Head of caudate nucleus (tissue), 42 donors: ENCODE measurements at places on chromosomes 1 and 21.

- no peak for DNase-seq
These were observed 10.4 kb upstream of the PTPRF start for GRCh38 chr1:43520100-43520778.

GRCh38 chr1:40299366-40300248, 17.5 kb downstream of the COL9A2 start:
- DNase-seq = no peak

- no peak for DNase-seq
These were observed 10.4 kb downstream of the RPL11 start for GRCh38 chr1:23701996-23702395.

DNA sequence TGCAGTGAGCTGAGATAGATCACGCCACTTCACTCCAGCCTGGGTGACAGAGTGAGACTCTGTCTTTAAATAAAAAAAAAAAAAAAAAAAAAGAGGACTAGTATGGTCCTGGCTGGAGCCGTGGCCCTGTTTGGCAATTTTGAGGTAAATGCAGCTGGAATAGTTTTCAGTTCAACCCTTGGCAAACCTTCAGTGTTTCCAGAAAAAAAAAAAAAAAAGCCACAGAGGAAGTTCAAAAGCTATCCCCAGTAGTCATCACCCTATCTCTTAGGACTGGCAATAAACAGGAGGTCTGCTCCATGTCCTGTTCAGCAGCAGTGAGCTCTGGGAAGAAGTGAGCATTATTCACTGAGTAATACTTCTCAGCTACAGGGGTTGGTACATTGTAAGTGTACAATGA, 56.8 kb upstream of the ERRFI1 start:
- DNase-seq = no peak

GRCh38 chr1:27099135-27099586, 55.8 kb downstream of the SLC9A1 start:
- no peak for DNase-seq

GRCh38 chr1:12359359-12360133, 129.7 kb downstream of the VPS13D start:
- no peak for DNase-seq

DNA sequence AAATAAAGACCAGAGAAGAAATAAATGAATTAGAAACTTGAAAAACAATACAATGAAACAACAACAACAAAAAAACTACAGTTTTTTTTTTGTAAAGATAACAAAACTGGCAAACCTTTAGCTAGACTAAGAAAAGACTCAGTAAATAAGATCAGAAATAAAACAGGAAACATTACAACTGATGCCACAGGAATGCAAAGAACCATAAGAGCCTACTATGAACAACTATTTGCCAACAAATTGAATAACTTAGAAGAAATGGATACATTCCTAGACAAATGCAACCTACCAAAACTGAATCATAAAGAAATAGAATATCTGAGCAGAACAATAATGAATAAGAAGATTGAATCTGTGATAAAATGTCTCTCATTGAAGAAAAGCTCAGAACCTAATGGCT, 742.0 kb downstream of the ADGRL2 start:
- no peak for DNase-seq

- peak; percentile 74 for DNase-seq
These were observed 183.0 kb downstream of the HIVEP3 start for GRCh38 chr1:41735631-41736260.

GRCh38 chr1:223659711-223660110, 5.8 kb downstream of the CAPN8 start:
- no peak for DNase-seq

- DNase-seq = no peak
These were observed 58.7 kb downstream of the RABGAP1L start for GRCh38 chr1:174217787-174218574.

DNA sequence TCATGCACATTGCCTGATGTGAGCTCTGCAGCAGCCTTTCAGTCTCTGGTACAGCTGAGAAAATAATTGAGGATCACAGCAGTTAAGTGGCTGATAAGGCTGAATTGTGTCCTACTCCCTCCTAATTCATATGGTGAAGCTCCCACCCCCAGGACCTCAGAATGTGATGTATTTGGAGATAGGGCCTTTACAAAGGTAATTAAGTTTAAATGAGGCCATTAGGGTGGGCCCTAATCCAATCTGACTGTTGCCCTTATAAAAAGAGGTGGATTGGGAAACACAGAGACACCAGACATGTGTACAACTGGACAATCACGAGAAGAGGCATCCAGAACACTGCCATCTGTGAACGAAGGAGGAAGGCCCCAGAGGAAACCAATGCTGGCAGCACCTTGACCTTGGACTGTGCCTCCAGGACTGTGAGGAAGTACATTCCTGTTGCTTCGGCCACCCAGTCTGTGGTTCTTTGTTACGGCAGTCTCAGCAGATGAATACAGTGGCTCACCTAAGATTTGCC, 148.1 kb downstream of the TRABD2B start:
- no peak for DNase-seq

GRCh38 chr1:54153535-54154439, 987 bp upstream of the CDCP2 start:
- DNase-seq = no peak

DNA sequence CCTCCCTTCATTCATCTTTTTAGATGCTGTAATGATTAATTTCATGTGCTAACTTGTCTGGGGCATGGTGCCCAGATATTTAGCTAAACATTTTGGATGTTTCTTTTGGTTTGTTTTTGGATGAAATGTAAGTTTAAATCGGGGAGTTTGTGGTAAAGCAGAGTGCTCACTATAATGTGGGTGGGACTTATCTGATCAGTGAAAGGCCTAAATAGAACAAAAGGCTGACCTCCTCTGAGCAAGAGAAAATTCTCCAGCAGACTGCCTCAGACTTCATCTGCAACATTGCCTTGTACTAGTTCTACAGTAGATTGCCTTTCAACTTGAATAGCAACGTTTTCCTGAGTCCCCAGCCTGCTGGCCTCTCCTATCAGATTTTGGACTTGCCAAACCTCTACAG, 183.6 kb downstream of the S1PR1 start:
- DNase-seq = no peak

DNA sequence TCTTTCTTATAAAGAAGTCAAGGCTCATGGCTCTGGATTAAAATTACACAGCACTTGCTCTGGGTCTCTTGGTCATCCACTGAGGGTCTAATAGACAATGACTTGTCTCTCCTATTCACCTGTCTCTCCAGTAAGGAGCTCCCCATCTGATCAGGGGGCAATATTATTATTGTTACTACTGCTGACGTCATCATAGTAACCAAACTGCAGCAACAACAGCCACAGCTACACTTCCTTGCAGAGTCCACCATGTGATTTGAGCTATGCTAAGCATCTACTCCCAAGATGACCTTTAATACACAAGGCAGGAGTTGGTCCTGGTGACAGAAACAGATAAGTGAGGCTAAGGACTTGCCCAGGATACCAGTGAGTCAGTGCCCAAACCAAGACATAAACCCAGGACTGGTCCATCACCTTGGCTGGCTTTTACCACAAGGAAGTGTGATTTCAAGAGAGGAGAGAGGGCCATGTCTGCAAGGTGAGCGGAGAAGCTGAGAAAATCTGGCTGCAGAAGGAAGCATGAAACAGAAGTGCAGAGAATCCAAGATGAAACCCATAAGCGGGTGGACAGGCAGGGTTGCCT, 602.5 kb downstream of the PTPRU start:
- no peak for DNase-seq

- peak; percentile 56 for DNase-seq
These were observed 483 bp downstream of the CHML start for GRCh38 chr1:241639623-241640148.

DNA sequence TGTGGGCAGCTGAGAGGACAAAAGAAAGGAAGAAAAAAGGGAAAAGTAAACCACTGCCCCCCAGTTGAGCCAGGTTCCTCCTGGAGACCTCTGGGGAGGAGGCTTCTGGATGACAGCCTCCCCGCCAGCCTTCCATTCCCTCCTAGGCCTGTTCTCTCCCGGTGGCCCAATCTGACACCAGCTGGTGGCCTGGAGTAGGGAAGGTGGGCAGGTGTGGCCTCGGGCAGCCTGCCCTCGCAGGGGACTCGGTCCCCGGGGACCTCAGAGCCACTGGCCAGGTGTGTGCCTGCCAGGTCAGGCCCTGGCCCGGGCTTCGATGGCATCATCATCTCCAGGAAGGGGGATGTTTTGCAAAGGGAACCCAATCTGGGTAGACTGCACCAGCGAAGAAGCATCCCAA, 159.0 kb downstream of the CASZ1 start:
- no peak for DNase-seq

DNA sequence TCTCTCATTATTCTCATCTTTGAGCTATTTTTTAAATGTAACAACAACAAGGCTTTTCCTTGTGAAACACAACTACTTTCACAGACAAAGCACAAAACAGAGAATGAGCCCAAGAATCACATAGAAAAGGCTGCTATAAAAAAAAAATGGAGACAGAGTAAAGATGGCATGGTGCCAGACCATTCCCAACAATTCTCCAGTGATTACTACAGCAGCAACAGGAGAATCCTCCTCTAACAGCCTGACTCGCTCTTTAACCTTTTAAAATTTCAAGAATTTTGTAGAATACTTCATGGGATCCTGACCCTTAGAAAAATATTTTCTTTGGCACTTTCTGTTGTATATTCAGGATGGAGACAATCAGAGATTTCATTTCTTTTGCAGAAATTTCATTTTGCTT, 3.8 kb upstream of the BCAS2 start:
- DNase-seq = no peak

GRCh38 chr1:160748181-160748877, 9.3 kb downstream of the SLAMF7 start:
- DNase-seq = no peak

DNA sequence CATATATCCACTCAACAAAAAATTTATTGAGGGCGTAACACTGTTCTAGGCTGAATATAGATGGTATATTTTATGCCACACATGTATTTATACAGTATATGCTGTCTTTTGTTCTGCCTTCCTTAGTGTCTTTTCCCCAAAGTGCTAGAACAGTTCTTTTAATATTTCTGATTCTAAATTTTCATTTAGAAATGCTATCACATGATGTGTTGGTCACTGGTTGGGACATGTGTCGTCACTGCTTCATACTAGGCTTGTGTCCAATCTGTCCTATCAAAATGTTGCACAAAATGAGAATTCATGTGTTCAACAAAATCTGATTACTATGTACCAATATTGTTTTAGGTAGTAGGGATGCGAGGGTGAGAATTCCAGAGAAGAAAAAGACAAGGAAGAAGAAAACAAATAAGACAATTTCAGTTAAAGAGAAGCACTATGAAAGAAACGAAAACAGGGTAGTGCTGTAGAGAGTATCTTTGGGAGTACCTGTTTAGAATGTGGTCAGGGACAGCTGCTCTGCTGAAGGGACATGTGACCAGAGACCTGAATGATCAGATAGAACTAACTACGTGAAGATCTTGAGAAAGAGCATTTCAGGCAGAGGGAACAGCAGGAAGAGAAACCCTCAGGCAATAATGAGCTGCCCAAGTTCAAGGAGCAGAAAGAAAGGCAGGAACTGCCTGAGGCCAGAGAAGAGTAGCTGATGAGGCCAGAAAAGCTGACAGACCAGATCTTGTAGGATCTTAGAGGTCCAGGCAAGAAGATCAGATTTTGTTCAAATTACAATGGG, 1.3 kb downstream of the KMO start:
- no peak for DNase-seq

GRCh38 chr1:93419344-93419743, 28.6 kb upstream of the FNBP1L start:
- DNase-seq = no peak

- DNase-seq = no peak
These were observed 59.8 kb upstream of the BACH1 start for GRCh38 chr21:29238967-29239290.

GRCh38 chr1:91803847-91804545, 82.0 kb downstream of the TGFBR3 start:
- no peak for DNase-seq

GRCh38 chr1:243438146-243438545, 182.3 kb downstream of the SDCCAG8 start:
- DNase-seq = no peak

DNA sequence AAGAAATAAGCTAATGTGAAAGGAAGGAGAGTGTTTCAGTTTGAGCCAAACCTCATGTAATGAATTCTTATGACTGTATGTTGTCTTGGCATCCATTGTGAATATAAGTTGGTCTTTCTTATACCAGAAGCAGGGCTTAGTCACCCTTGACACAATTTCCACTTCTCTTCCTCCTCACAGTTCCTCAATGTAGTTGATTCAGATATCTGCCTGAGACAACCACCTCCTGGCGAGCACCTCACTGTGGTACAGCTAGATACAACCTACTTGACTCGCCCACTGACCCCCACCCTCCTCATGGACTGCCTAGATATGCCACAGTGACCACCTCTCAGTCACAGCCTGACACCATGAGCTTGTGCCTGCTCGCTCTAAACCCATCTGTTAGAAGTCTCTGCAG, 45.6 kb downstream of the KYAT3 start:
- DNase-seq = no peak

DNA sequence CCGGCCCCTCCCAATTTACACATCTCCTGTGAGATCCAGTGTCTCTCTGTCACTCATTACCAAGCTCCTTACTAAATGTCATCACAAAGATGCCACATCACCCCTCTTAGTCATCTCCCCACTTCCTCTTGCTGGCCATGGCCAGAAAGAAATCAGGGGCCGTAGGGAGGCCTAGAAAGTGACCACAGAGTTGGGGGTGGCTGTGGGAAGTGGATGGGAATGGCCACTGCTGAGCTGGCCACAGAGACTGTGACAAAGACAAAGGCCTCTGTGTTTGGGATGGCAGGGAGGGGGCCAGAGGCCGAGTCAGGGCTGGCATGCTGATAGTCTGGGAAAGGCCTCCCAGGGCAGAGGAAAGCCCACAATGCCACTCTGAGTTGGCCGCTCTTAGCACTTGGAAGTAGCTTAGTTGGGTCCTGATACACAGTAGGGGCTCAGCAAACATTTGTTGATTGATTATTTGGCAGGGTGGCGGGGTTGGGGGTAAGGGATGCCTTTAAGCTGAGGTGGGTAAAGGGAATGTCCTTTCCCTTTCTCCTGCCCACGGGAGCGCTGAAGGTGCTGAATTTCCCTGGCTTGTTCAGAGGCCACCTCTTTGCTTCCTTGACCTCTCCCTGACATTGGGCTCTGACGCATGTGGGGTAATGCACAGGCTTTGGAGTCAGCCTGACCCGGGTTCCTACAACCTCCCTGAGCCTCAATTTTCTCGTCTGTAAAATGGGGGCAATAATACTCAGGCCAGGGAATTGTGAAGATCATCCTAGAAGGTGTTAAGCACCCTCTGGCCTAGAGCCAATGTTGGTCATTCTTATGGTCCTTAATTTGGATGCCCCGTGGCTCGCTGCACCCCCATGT, 13.2 kb downstream of the NAV1 start:
- peak; percentile 93 for DNase-seq

DNA sequence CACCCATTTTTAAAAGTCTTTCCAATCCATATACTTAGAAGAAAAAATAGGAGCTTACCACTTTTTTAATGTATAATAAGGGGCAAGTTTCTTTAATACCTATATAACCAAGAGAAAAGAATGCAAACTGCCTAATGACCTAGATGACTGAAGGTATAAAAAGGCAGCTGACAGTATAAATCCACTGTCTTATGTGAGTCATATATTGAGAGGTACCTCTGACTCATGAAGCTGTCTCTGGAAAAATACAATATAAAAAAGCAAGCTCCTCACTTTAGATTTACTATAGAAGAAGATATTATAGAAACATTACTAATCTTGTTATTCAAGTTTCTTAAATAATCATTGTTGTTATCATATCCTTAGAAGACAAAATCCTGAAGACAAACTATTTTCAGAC, 144.2 kb downstream of the VAV3 start:
- DNase-seq = no peak

- no peak for DNase-seq
These were observed 80.0 kb upstream of the TNR start for GRCh38 chr1:175823406-175823805.

GRCh38 chr1:1080951-1081310, 6.8 kb upstream of the RNF223 start:
- DNase-seq = no peak

GRCh38 chr1:26724118-26724517, 28.3 kb downstream of the ARID1A start:
- peak; percentile 26 for DNase-seq
